ENCODE measurements at places on chromosomes 12 and 14.

GRCh38 chr12:12482959-12483358, 79.7 kb downstream of the DUSP16 start:
- no peak for DNase-seq

- no peak for DNase-seq
Measured at GRCh38 chr12:44627387-44628166, 248.5 kb downstream of the NELL2 start.

DNA sequence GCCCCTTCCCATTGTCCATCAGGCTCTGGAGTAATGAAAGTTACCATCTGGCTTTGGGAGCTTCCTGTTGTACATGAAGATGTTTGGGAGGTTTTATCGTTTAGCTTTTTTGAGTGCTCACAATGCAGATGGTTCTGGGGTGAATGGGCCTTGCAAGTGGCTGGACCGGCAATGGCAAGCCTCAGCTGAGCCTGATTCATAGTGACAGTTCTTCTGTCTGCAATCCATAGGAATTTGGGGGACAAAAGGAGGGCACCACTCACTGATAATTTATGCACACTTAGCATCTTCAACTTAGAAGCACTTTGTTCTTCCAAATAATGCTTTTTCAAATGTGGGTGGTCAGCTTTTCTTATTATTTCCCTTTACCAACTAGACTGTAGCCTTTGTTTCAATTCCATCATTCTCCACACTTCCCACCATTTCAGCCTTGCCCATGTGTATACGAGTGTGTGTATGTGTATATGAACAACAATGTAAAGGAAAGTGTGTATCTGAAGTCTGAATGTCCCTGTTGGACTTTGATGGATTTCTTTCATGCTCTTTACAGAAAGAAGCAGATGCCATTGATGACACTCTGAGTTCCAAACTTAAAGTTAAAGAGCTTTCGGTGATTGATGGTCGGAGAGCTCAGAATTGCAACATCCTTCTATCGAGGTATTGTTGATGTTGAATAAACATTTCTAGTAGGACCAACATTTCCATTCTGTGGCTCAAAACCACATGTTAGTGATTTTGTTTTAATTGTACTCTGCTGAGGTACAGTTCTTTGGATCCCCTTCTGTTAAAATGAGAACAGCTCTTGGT, 125.5 kb downstream of the GPR135 start:
- no peak for DNase-seq

DNA sequence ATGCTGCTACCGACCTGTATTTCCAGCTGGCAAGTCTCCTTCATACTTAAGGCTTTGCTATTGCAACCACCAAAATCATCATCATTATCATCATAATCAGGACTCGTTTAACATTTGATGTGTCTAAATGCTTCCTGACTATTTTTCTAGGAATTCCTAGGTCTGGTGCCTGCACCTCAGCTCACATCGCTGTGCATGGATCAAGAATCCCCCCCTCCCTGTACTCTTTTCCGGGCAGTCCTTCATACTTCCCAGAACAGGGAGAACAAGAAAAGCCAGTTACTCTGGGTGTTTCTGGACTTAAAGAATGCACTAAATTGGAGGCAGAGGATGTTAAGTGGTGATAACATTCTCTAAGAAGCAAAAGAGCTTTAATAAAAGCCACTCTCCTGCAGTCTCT, 9.4 kb downstream of the ERP27 start:
- no peak for DNase-seq

DNA sequence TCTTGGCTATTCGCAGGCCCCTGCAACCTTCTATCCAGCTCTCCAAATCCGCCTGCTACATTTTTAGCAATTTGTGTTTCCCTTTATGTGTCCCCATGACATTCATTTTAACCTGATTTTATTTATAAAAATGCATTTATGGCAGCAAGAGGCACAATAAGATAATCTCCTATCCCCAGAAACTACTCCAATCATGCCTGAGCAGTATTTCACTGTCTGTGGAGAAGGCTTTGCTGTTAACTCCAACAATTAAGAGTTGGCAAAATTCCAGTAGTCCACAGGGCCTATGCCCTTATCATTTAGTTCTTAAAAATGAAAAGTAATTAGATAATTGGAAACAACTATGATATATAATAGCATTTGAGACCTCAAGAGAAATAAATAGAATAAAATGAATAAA, 462.4 kb downstream of the TRHDE start:
- DNase-seq: no peak

- no peak for DNase-seq
Measured at GRCh38 chr14:96581902-96582301, 79.7 kb downstream of the PAPOLA start.

GRCh38 chr12:121812320-121812871, 8.6 kb downstream of the SETD1B start:
- no peak for DNase-seq

GRCh38 chr14:43745746-43746145, 761.3 kb downstream of the FSCB start:
- DNase-seq: no peak

DNA sequence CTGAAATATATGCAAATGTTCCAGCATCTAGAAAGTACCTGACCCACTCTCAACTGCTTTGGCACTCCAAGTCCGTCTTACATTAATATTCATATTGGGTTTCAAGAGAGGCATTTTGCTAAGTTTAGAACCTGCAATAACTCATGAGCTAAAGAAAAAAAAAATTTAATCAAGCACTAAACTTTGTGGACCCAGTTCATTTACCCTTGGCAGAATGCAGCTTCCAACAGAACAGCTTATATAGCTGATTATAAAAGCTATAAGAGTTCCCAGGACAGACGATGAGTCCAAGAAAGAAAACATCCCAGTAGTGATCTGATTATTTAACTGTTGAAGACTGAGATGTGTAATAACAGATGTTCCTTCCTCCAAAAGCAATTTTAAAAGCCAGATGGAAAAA, 592.0 kb downstream of the KCNH5 start:
- no peak for DNase-seq

DNA sequence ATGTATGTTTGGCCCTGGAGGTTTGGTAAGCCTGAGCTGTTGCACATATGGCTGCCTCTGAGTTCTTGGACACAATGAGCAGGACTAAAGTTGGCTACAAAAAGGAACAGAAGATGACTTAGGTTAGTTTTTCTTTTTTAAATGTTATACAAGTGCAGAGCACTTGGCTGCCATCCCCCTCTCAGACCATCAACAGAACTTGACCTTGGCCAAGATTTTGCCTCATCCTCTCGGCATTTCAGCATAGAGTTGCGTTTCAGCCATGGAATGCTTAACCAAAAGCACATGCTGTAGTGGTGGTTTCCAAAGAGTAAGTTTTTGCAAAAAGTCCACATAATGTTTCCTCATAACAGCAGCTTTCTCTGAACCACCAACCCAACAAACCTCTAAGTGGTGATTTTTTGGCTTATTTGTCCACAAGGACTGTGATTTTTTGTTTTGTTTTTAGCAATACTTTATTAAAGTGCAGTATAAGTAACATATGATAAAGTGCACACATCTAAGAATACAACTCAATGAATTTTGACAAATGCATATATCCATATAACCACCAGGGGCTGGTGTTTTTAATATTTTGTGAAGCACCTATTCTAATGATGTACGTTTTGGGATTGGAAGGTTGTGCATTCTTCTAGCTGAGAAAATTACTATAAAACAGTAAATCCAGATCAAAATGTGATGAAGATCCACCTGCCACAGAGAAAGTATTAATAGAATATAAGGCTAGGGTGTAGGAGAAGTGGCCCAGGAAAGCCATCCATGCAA, 12.1 kb upstream of the GALNT16 start:
- no peak for DNase-seq

GRCh38 chr12:78081590-78082314, 251.1 kb downstream of the NAV3 start:
- no peak for DNase-seq

DNA sequence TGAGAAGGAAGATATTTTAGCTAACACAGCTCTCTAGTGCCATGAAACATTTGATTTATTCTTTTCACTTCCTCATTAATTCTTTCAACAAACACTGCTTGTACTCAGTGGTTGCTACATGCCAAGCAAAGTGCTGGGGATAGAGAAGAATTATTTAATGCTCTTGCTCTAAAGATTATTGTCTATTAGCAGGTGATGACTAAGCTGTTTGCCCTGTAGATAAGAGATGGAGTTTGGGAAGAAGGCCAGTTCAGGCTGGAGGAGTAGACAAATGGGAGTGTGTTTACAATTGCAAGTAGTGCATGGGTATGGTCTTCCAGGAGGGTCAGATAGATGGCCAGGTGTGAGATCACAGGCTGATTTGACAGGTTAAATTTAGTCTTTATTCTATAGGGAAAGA, 99.8 kb upstream of the SEL1L start:
- DNase-seq: no peak

GRCh38 chr12:121190523-121191031, 19.4 kb upstream of the P2RX4 start:
- DNase-seq: no peak

GRCh38 chr12:91887957-91888356, 257.7 kb downstream of the BTG1 start:
- DNase-seq: no peak

GRCh38 chr12:114835031-114835430, 151.1 kb upstream of the TBX3 start:
- DNase-seq: no peak

DNA sequence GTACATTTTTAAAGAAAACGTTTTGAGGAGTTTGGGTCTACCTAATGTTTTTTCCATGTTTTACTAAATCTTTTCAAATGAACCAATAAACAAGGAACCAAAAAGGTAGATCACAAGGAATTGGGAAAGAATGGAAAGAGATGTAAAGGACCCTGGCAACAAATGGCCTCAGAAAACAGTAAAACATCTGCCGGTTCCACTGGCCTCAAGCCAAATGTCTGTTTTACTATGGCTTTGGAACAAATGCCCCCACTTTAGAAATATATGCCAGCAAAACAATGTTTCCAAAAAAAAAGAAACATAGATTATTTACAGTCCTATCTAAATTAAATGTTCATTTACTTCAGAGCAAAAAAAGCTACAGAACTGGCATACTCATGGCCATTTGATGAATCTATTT, 3.0 kb downstream of the TRMT5 start:
- DNase-seq: no peak

DNA sequence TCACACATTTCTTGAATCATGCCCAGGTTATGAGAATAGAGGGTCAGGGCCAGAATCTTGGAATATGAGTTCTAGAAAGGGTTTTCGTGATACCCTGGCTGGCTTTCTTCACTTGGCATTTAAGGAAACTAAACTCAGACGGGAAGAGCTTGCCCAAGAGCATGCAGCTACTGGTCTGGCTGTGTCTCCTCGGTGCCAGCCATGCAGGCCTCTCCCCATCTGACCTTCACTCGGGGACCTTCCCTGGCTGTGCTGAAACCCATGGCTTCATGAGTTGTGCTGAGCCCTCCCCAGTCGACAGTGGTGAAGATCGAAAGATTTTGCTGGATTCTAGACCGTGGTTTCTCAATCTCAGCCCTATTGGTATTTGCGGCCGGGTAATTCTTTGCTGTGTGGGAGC, 38.0 kb downstream of the FOXN3 start:
- DNase-seq: no peak

GRCh38 chr14:103552011-103552845, 10.2 kb downstream of the BAG5 start:
- no peak for DNase-seq

DNA sequence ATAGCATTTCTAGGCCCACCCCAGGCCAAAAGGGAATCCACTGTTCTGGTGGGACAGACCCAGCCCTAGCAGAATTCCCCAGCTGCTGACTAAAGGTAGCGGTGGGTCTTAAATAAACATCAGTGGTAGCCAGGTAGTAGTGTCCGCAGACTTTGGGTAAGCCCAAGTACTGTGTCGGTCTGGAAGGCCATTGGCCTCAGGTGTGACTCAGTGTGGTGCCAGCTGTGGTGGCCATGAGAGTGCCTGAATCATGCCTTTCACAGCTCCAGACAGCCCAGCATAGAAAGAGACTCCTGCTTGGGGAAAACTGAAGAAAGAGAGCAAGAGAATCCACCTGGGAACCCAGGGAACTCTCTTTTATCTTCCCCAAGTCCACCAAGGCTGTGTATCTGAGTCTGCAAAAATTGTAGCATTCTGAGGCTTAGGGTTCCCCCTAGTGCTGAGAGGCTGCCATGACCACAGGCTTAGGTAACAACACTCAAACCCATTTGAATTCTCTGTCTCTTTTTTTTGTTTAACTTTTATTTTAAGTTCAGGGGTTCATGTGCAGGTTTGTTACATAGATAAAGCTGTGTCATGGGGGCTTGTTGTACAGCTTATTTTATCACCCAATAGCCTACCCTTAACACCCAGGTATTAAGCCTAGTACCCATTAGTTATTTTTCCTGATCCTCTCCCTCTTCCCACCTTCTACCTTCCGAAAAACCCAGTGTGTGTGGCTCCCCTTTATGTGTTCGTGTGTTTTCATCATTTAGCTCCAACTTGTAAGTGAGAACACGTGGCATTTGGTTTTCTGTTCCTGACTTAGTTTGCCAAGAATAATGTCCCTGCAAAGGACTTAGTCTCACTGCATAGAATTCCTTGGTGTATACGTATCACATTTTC, 16.7 kb upstream of the CD163L1 start:
- peak; percentile 9 for DNase-seq

GRCh38 chr12:42686514-42687172, 97.1 kb upstream of the PRICKLE1 start:
- DNase-seq: no peak

DNA sequence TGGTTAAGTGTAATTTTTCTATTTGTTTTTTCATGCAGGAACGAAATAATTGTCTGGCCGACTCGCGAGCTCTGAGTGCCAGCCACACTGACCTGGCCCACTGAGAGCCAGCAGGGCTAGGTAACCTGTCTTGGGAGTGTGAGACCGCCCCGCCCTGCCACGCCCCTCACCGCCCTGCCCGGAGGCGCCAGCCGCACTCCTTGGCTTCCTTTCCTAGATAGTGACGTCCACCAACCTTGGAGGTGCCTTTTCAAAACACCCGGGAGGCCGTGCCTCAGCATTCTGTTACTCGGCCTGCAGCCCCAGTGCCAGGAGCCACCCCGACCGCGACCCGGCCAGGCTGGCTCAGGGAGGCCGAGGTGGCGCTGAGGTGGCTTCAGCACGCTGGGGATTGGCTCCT, 21.7 kb downstream of the XRCC3 start:
- DNase-seq: no peak

GRCh38 chr12:23099104-23099503, 474.1 kb downstream of the ETNK1 start:
- DNase-seq: no peak

DNA sequence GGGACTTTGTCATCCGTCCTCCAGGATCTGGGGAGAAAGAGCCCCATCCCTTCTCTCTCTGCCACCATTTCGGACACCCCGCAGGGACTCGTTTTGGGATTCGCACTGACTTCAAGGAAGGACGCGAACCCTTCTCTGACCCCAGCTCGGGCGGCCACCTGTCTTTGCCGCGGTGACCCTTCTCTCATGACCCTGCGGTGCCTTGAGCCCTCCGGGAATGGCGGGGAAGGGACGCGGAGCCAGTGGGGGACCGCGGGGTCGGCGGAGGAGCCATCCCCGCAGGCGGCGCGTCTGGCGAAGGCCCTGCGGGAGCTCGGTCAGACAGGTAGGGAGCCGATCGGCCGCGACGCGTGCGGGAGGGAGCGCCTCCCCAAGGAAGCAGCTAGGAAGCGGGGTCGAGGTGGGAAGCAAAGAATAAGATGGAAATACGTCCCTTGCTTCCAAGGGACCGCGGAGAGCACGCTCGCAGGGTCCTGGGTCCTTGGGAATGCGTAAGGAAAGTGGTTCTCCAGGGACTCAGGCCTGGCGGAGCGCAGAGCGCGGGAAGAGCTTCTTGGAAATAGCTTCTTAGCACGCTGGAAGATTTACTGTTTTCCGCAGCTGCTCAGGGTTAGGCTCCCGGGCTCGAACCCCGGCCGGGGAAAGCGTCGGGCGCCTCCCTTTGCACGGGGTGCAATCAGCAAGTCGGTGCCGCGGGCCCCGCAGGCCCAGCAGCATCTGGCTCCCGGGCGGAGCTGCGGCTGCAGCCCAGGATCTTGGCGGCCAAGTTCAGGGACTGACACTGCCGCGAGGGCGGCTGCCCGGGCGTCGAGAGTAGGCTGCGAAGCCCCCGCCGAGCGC, 457 bp downstream of the SOCS2 start:
- no peak for DNase-seq

Data from activated T-helper 1 cell treated with anti-CD3 and anti-CD28 coated beads, Interleukin-2, amount 50 U/mL, for 16 hours (primary cell).